ENCODE measurements at places on chromosomes 2 and 18.

GRCh38 chr2:201433394-201433995 is 17.8 kb downstream of the TRAK2 start:
- no peak for DNase-seq

DNA sequence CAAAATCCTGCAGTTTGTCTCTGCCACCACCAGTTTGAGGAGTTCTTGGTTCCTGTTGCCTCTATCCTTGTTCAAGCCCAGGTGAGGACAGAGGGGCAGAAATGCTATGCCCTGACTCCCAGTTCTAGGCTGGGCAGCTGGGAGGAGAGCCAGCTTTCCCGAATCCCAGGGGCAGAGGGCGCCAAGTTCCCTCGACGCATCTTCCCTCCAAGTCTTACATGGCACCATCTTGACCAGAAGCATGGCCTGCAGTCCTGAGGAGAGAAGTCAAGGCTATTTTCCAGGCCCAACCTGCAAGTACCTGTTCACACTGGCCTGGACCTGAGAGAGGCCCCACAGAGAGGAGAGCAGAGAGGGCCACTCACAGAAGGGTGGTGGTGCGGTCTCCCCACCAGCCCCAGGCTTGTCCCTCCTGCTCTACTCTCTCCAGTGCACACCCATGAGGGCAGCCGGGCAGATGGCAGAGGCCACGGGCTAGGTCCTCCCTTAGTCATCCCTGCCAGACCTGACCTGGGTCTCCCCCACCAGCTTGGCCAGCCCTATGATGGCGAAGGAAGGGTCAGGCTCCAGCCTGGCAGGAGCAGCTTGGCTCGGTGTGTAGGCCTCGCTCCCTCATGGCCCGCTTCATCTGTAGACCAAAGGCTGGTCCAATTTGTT is 115.7 kb upstream of the MSTN start:
- no peak for DNase-seq

DNA sequence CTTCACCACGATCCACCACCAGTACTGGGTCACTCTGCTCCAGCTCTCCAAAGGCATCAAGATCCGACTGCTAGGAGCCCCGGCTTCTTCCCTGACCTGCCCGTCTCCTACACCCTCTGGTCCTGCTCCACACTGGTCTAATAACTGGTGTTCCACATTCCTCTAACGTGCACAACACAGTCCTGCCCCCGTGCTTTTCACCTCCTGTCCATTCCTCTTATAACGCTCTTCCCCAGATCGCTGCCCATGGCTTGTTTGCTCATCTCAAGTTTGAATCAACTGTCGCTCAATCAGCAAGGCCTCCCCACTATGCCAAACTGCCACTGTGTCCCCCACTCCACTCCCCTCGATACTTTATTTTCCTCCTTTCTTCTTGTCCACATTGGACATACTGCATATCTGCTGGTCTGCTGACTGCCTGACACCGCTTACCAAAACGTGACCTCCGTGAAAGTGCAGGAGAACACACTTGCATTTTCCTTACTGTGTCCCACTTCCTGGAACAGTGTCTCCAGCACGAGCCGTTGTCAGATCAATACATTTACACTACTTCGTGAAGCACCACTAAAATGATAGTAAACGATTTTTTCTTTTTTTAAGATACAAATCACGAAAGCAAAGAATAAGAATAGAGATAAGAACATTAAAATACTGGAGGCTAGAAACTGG is 6.5 kb downstream of the HDLBP start:
- no peak for DNase-seq

DNA sequence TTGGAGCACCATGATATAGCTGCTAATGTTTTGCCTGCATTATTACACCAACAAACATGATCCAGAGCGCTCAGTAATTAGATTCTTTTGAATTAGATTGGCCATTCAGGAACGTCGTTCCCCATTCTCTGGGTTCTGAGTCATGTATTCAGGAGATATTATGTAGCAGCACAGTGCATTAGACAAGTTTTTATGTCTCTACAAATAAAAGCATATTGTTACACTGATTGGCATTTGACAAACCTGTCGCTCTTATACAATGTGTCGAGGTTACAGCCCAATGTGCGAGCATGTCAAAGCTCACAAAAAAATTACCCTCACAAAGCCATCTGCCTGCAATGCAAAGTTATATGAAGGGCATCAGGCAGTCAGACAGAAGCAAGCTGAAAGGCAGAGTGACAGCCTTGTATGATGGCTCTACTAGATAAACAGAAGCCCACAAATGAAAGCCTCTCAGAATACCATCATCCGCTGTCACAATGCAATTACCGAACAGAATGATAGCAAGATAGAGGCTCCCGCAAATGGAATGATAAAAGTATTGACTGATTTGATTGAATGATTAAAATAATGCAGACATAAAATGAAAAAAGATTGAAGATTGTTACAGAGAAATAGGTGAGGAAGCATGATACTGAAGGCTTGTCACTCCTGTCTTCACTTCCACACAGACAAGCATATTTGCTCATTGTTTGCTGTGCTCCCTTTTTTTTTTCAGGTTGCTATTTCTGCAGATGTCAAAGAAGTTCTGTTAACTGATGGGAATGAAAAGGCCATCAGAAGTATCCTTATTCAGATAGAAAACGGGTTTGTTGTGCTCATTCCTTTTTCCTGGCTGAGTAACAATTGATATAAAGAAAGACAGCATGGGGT is 234.6 kb upstream of the SIX3 start:
- no peak for DNase-seq

GRCh38 chr2:45649858-45650811 is 1.3 kb upstream of the PRKCE start:
- peak; percentile 47 for DNase-seq

DNA sequence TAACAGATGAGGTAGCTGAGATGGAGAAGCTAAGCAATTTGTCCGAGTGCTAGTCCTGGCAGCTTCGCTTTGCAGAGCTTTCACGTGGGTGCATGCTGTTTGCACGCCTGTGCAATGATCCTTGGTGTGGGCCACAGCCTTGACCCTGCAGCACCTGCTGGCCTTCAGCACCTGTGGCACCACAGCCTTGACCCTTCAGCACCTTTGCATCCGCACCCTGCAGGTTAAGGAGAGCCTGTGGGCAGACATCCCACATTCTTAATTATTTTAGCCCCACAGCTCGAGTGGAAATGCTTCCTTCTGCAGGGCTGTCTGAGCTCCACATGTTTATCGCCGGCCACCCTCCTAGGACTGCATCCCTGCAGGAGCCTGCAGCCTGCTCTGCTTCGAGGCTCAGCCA is 19.3 kb downstream of the NCK2 start:
- no peak for DNase-seq

DNA sequence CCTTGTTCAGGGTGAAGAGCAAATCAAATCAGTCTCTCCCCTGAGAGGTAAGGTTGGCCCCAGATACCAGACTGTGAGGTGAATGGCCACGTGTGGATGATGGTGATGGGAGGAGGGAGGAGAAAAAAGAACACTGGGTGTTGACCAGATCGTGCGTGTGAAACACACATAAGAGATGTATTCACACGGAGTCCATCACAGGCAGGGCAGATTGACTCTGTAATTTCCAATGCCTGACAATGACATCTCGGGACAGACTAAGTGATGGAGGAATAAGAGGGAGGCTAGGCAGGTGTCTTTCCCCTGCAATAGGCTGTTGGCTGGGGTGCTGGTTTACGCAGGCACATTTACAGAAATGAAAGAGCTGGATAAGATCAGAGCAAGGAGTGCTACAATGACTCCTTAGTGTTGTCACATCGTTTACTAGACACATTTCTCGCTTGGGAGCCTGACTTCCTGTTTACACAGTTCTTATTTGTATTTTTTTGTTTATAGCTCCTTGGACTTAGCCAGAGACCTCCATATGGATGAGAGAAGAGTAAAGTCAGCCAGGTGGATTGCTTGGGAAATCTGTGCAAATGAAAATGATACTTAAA is 43.1 kb downstream of the CPO start:
- DNase-seq: no peak

- DNase-seq: no peak
These were observed 47.0 kb downstream of the CAB39 start for GRCh38 chr2:230759481-230760167.

DNA sequence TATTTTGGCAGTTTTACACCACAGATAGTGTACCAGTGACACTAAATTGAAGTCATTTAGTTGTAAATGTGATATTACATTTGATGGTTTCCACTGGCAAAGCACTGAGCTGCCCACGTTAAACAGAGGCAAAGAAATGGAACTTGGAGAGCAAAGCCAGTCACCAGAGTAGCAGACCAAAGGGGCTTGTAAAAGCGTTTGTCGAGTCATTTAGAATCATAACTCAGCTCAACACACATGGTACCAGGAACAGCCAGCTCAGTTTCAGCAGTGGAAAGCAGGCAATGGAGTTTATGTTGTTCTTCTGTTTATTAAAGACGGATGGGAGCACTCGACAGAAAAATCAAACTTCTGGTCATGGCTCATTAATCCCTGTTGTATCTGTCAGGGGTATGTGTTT is 91.2 kb downstream of the POU3F3 start:
- DNase-seq: no peak

- no peak for DNase-seq
These were observed 184.5 kb upstream of the MSH6 start for GRCh38 chr2:47598476-47598875.

GRCh38 chr2:169771612-169772011 is 27.1 kb upstream of the SSB start:
- no peak for DNase-seq

GRCh38 chr18:9366126-9366714 is 31.6 kb downstream of the TWSG1 start:
- DNase-seq: peak; percentile 38

- DNase-seq: peak; percentile 34
These were observed 79.8 kb downstream of the CCDC150 start for GRCh38 chr2:196719110-196719872.

- DNase-seq: peak; percentile 97
These were observed 44.8 kb downstream of the ARL4C start for GRCh38 chr2:234451852-234452625.

GRCh38 chr2:70888923-70889715 is 46.6 kb upstream of the ATP6V1B1 start:
- no peak for DNase-seq

DNA sequence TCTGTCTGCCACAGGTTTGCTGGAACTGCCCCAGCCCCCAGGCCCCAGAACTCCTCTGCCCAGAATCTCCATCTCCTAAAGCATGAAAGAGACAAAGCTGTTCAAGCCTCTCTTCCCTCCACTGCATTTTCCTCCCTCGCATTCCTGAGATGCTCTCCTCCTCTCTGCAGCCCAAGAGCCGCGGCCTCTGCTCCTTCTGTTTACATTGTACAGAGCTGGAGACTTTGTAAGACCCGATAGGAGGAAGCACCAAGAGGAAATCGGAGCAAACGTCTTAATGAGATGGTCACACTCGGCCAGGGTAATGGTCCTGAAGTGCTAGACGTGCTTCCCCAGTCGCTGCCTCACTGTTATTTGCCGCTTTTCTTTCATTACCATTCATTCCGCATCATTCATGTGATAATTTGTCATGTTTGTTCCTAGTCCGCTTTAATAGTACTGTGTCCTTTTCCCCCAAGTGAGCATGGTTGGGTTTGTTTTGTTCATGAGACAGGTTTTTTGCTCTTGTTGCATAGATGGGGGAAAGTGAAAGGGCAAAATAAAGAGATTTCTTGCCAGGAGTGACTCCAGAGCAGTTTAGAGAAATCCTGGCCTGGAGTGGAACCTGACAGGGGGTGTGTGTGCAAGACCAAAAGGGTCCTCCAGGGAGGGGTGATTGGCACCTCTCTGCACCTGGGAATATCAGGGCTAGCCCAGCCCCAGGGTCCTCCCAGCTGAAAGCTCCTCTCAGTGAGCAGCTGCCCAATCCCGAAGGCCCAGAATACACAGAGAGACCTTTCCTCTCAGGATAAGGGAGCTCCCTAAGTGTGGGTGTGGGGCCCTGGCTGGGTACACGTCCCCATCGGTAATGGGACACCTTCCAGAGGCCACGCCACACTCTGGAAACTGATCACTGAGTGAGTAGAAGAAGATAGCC is 44.9 kb upstream of the ID2 start:
- DNase-seq: peak; percentile 68

- no peak for DNase-seq
These were observed 27.3 kb downstream of the PDIA6 start for GRCh38 chr2:10785260-10785659.

DNA sequence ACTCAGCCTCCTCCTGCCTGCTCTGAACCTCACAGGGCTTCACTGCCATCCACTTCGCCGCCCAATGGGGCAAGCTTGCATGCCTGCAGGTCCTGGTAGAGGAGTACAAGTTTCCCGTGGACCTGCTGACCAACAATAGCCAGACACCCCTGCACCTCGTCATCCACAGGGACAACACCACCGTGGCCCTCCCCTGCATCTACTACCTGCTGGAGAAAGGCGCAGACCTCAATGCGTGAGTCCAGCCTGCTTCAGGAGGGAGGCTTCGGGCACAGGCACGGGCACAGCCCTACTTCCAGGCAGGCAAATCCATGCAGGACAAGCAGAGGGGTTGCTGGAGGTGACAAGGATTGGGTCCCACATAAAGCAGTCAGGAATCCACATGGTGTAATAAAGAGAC is 1.2 kb downstream of the ANKRD53 start:
- no peak for DNase-seq

DNA sequence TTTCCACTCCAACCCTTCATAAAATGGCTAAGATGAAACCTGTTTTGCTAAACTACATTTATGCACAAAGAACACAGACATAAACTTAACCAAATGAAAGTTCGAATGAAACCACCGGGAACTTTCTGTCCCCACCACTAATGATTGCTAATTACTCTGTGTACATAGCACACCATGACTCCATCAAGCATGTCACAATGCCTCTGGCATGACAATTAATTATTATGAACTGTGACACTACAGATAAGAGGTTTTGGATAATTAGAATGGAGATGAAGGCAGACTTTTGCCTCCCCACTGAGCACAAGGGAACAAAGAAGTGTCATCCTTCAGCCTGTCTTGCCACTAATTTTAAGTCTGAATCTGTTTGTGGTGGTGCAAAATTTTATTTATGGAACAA is 1.5 kb downstream of the DAPL1 start:
- no peak for DNase-seq

- no peak for DNase-seq
These were observed 617.3 kb upstream of the LRATD1 start for GRCh38 chr2:14015113-14015630.

DNA sequence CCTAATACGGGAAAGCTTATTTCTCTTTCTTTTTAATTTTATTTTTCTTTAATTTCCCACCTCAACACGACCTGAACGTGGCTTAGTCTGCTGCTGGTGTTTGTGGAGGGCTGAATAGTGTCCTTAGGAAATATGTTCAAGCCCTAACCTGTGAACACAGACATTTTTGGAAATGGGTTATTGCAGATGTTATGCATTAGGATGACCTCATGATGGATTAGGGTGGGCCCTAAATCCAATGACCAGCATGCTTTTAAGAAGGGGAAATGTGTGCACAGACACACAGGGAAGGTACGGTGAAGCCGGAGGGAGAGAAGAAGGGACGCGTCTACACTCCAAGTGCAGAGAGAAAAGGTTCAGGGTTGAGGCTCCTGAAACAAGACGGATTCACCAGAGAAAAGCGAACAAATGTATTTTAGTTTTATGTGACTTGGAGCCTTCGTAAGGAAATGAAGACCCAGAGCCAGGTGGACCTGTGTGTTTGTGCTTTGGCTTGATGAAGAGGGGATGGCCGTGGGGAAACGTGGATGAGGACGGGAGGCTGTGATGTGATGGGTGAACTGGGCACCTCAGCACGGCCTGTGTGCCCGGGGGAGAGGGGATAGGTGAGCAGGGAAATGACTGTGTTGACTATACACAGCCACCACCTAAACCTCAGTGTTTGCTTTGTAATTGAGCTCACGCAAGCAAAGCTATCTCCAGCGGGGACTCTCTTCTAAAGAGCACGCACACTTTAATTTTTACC is 37.5 kb downstream of the RTP5 start:
- no peak for DNase-seq
